ENCODE measurements at places on chromosomes 7 and 10.

DNA sequence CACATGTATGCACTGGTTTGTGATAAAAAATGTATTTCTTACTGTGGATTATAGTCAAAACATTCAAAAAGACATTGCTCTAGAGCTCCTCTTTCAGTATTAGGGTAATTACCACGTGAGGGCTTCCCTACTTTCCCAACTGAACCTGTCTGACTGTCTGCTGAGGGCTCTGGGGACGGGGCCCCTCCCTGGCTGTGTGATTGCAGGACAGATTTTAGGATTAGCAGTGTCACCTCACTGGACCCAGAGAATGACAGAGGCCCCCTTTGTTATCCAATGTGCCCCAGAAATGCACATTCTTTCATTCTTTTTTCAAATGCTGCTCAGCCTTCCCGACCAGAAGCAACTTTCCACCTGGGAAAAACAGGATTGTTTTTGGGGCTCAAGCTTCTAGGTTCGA is 43.6 kb upstream of the MXI1 start:
- no peak for DNase-seq

DNA sequence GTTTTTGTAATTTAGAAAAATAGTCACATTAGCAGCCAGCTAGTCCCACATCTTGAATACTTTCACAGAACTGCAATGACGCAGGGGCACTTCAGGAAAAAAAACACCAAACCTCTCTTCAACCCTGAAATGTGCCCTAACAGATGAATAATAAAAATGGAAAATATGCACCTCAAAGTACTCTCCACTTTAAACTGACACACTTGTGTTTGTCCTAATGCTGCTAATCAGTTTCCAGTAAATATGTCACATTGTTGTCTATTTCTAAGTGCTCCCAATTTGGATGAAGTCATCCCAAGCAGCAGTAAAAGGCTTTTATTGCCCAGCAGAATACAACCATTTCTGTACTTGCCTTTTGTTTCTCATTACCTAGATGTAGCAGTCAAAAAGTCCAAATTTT is 86.7 kb downstream of the PARD3 start:
- no peak for DNase-seq

DNA sequence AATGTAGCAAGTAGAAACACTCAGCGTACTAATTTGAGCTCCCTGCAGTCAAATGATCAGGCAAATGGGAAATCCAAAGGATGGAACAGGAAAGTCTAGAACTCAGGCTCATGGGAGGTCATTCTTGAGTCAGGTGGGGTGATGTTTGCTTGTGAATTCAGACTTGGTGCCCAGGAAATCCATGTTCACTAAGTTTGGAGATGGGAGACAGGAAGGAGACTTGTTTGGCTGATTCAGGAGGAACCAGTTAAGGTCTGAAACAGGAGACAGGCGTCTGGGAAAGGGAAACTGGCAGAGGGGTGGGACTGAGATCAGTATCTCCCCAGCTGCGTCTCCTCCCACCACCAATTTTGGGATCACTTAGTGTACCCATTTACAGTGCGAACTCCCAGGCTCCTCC is 38.4 kb upstream of the ZNF438 start:
- DNase-seq: no peak

DNA sequence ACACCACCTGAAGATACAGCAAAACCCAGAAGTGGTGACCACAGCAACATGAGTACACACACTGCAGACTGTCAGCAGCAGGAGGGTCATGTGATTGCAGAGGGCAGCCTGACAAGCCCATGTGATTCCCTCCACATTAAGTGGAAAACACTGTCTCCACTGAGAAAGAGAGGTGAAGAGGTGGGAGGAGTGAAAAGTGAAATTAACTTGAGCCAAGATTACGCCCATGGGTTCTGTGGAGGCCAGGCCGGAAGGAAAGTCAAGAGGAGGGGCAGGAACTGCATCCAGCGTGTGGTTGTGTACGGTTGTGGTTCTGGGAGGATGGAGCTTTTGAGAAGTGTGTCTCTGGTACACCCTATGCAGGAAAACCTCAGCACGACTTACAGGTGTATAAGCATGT is 138.5 kb downstream of the PLXNA4 start:
- DNase-seq: no peak

GRCh38 chr10:44467900-44468299 is 83.0 kb upstream of the CXCL12 start:
- DNase-seq: no peak

- DNase-seq: no peak
These were observed 282.4 kb downstream of the CELF2 start for GRCh38 chr10:11300026-11300425.

DNA sequence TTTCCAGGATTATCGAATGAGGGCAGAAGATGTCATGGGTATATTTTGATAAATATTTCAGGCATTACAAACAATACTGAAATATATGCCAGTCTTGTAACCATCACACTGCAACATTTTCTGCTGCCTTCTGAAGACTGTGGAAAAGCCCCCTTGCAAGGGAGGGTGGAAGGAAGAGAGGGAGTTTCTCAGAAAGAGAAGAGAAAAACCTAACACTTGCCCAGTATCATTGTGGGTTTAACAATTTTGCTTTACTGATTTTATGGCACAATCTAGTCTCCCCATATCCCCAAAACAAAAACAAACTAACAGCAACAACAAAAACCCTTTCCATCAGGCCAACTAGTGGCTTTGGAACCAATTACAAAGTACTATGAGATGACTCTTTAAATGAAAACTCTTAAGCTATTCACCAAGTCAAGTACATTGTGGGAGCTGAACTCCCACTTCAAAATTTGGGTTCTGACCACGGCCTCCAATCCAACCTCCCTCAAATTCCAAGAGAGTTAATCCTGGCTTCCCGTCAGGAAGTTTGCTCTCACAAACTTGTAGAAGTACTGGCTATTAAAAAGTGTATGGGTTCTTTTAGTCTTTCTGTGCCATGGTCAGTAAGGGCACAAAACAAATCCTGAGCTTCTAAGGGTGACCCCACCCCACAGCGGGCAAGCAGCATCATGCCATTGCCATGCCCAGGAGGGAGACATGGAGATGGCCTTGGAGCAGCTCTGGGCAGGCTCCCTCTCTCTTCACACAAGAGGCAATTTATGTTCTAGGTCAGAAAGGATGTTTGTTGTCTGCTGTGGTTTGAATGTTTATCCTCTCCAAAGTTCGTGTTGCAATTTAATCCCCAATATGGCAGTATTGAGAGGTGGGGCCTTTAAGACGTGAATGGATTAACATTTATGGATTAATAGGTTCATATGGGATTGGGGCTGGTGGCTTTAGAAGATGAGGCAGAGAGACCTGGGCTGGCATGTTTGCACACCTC is 96.3 kb downstream of the JAZF1 start:
- DNase-seq: no peak

GRCh38 chr7:101023839-101024238 is 4.0 kb downstream of the MUC17 start:
- DNase-seq: no peak

DNA sequence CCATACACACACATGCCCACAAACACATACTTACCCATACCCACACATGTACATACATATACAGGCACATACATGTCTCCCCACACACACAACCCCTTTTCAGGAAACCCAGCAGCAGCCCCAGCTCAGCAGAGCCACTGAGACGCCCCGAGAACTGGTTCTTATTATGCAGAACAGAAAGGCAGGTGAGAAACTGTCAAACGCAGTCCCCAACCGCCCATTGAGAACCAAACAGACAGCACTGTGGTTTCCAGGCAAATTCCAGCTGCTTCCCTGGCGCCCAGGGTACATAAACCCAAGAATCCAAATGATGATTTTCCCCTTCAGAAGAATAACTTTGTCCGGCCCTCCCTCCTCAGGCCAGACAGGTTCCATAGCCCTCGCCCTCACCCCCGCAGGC is 366.6 kb upstream of the ZMIZ1 start:
- DNase-seq: no peak

GRCh38 chr10:114649217-114649903 is 8.7 kb downstream of the ABLIM1 start:
- no peak for DNase-seq

DNA sequence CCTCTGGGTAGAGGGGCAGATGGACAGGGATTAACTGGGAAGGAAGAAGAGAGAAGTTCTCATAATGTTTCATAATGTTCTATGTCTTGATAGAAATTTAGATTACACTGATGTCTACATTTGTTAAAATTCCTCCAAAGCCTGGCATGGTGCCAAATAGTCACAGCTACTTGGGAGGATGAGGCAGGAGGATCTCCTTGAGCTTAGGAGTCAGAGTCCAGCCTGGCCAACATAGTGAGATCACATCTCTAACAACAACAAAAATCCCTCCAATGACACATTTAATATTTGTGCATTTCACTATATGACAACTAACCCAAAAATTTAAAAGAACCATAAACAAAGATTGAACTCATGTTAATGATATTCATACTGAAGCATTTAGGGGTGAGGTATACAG is 33.0 kb upstream of the PPP1R3C start:
- DNase-seq: no peak

- DNase-seq: no peak
These were observed 714.0 kb upstream of the GHITM start for GRCh38 chr10:83425306-83425705.

DNA sequence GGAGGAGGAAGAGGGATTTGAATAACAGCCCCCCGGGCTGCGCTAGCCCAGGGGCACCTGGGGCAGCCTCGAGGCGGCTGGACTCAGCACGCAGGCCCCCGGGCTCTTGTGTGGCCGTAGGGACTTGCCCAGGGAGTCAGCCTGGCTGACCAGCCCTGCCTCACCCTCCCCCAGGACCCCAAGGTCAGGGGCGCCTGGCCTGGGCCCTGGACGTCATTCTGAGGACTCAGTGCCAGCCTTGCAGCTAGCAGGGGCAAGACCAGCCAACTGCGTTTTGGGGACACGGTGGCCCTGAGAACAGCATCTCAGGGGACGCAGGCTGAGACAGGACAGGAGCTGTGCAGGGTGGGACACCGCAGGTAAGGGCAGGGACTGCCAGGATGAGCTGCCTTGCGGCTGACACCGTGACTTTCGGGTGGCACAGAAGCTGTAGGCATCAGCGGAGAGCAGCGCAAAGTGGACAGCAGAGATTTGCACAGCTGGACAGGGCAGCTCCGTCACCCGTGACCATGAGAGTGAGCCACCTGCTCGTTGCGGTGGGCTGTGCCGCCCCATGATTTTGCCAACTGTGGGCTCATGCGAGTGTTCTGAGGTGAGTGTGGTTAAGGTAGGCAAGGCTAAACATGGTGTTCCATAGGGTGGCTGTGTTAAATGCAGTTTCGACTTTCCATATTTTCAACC is 48.1 kb upstream of the UBE3C start:
- no peak for DNase-seq

- no peak for DNase-seq
These were observed 170.2 kb downstream of the FAM107B start for GRCh38 chr10:14604181-14605142.

DNA sequence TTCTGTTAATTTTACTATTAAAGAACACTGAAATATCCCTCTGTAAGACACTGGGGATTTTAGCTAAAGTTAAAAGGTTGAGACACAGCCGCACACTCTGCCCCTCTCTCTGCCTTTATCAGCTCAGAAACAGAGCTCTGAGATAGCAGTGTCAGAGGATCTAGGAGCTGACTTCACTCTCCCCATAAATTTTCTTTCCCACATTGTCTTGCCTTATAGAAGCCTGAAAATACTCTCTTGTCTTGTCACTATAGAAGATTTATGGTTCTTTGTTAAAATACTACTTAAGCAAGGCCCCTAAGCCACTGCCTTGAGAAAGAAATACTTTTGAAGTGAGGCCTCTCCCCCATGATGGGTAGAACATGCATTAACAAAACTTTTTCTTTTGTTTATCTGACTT is 105.7 kb upstream of the C10orf90 start:
- DNase-seq: no peak

DNA sequence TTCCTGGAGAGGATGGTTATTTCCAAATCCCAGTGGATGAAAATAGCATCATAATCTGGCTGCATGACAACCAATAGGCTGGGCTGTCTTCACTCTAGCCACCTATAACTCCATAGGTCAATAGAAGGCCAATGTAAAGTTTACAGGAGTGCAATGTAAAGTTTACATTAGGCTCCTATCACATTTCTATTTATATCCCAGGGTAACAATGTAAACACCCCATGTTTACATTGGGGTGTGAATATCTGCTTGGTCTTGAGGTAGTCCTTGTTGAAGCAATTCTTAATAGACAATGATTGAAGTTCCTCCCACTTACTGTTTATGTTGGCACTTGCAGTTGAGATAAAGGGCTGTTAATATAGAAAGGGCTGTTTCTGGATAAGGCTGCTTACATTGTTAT is 21.5 kb downstream of the CH25H start:
- DNase-seq: no peak

DNA sequence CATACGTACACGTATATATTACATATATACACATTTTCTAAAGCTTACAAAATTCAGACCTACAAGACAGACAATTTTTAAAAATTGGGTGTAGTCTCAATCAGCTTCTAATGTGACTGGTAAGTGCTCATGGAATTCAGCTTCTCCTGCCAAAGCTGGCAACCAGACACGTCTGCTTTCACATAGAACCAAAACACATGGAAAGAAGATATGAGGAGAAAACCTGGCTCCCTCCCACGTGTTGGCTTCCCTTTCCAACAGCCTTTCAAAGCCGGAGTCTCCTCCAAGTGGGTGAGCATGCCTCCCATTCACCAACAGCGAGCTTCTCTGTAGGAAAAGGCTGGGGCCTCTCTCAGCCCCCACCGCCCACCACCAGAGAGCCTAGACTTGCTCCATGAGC is 33.4 kb downstream of the CDCA7L start:
- DNase-seq: no peak

- no peak for DNase-seq
These were observed 124.3 kb downstream of the SKIDA1 start for GRCh38 chr10:21401196-21401595.

DNA sequence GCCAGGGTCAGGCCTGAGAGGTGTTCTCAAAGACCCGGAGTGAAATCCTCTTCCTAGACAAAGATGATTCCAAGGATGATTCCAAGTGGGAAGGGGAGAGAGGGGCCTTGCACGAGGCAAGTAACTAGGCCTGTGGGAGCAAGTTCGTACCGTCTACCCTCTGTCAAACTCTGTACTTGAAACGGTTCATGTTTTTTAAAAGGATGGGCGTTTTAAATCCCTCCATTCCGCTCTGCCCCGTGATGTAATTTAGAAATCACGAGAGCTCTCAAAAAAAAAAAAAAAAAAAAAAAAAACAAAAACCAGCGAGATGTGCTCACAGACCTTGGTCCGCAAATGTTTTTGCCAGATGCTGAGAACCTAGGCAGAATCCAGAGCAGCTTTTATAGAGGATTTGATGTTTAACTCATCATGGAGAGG is 114.7 kb upstream of the CARD11 start:
- DNase-seq: no peak

DNA sequence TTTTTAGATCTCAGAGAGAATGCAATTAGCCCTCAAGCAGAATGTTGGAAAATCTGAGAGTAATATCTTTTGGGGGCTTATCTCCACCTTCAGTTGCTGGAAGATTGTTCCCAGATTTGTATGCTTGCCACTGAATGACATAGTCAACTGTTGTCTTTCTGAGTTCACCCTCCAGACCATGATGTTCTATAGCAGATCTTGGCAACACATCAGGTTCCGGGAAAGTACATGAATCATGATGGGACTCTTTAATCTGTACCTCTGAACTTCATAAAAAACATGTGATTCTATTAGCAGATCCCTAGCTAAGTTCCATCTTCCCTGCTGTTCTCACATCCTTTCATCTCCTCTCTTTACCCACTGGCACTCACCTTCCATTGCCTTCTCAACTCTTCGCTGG is 68.9 kb downstream of the PLCE1 start:
- no peak for DNase-seq

GRCh38 chr7:101956130-101956529 is 138.7 kb downstream of the CUX1 start:
- no peak for DNase-seq

- DNase-seq: no peak
These were observed 669.1 kb upstream of the NRP1 start for GRCh38 chr10:34003561-34003960.

- no peak for DNase-seq
These were observed 546.8 kb downstream of the PHTF2 start for GRCh38 chr7:78345293-78345911.
